ENCODE measurements at places on chromosomes 4 and X. TPM values are rescaled to one million over a fixed set of nuclear protein-coding genes. Genes with fewer than 3 reads are reported as not detected.

Gene DUX4
- not detected for total RNA-seq

Gene DGAT2L6
- not detected for total RNA-seq

DNA sequence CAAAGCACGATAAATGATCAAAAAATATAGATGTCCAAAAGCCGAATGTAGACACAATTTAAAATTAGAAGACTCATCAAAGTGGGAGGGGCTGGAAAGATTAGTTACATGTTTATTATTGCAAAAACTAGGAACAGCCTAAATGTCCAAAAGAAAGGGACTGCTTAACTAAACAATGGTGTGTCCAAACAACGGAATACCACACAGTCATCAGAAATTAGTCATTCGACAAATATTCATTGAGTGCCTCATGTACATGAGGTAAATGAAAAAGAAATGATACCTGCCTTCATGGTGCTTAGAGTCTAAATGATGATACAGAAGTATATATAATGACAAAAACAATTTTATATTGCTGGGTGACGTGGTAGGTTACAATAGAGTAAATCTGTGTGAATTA lies 139.7 kb downstream of the MAML3 start:
- DNase-seq = no peak
- H3K27me3 ChIP-seq = no peaks in the 10 kb centered on the region
- H3K36me3 ChIP-seq = no peaks in the 10 kb centered on the region
- H3K4me1 ChIP-seq = peaks cover 28% of the 10 kb centered on the region
- no peak overlapping the region for H3K27ac ChIP-seq
- no peak overlapping the region for H3K4me3 ChIP-seq

DNA sequence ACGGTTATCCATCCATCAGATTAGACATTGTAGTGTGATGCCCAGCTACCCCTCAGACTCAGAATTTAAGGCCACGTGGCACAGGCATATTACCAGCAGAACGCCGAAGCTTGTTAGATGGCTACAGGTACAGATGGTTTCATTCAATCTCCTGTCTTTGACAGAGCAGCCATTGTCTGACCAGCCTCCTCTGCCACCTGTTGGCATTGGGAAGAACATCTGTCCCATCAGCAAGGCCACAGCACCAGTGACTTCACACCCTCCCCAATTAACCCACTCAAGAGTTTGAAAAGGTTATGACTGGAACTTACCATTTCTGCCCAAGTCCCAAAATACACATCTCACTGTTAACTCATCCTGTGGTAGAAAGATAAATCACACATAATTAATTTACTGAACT lies 22.0 kb upstream of the PHKA2 start:
- no peaks in the 10 kb centered on the region for H3K27me3 ChIP-seq
- no peaks in the 10 kb centered on the region for H3K4me1 ChIP-seq
- H3K36me3 ChIP-seq = no peaks in the 10 kb centered on the region
- no peak overlapping the region for H3K27ac ChIP-seq
- no peak for DNase-seq

Data from SJSA1 (cell line).